ENCODE measurements at places on chromosomes 12 and 14. TPM values are rescaled to one million over a fixed set of nuclear protein-coding genes. Genes with fewer than 3 reads are reported as not detected.

Gene ZNF268
- total RNA-seq, result 15.8 TPM

DNA sequence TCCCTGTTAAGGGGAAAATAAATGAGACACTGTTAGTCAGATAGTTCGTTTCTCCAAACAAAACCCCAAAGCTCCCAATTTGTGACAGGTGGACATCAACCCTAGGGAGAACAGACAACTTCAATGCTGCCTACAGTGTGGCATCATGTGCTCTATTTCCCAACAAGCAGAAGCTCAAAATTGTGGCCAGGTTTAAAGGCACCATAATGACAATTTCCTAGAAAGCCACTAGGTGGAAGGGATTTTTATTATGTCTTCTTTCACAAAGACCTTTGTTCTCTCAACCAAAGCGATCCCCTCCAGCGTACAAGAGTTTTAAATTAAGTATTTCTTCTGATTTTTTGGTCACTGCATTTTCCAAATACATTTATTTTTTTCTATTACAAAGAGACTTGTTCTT lies 88.0 kb upstream of the MBIP start:
- no peak for DNase-seq
- H3K4me1 ChIP-seq, result no peaks in the 10 kb centered on the region
- no peak overlapping the region for H3K27ac ChIP-seq
- H3K27me3 ChIP-seq, result no peaks in the 10 kb centered on the region
- no peak overlapping the region for H3K4me3 ChIP-seq
- H3K36me3 ChIP-seq, result no peaks in the 10 kb centered on the region

Gene RFLNA
- not detected for total RNA-seq

Gene PGF
- total RNA-seq, result 0.23 TPM

DNA sequence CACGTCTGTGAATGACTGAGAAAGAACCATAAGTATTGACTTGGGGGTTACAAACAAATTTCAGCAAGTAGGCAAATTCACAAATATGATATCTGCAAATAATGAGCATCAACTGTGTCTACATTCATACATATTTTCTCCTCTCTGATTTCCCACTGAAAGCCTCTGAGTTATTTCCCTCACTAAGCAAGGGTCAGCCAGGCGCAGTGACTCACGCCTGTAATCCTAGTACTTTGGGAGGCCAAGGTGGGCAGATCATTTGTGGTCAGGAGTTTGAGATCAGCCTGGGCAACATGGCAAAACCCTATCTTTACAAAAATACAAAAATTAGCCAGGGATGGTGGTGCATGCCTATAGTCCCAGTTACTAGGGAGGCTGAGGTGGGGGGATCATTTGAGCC lies 80.8 kb downstream of the SLC25A21 start:
- H3K36me3 ChIP-seq, result no peaks in the 10 kb centered on the region
- H3K27me3 ChIP-seq, result no peaks in the 10 kb centered on the region
- no peak overlapping the region for H3K4me3 ChIP-seq

DNA sequence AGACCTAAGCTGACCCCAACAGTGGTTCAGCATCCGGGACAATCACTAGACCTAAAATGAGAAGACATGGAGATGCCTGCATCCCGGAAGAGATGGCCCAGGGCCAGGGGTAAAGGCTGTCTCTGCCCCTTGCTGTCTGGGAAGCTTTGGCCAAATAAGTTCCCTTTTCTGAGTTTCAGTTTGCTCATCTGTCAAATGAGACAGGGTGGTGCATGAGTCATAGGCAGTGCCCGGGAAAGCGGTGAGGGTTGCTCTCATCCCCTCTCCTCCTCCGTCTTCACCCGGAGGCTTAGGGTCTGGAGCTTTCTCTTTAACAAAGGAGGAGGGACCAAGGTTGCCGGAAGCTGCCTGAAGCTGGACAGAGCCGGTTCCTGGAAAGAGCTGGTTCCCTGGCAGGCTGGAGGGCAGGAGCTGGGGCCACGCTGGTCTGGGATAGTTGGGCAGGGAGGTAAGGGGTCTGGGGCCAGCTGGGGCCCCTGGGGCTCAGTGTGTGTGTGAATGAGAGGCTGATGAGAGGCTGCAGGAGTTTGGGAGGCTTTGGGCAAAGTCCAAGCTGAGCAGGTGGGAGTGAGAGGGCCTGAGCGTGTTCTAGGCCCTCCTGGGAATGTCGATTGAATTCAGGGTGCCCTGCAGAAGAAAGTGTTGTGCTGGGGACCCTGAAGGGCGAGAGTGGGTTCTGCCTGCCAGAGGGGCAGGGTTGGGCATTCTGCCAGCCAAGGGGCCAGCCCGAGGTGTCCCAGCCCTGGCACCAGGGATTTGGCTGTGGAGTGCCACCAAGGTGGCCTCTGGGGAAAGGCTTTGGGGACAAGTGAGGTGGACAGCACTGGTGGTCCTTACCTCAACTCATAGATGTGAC lies at the start of gene SDSL:
Gene SDSL (plus strand): TSS at position 351 of the 856 bp plus-strand sequence. CDS start 5,603 bp downstream, outside the sequence.
- H3K27ac ChIP-seq, result no peak within 1 kb of the TSS
- peak within 1 kb of the TSS; percentile 41 for H3K4me3 ChIP-seq
- peaks cover 10% of the 10 kb centered on the region for H3K4me1 ChIP-seq
- peaks cover 5% of the 10 kb centered on the region for H3K27me3 ChIP-seq

Gene GDF3
- total RNA-seq, result not detected

Gene SH2B3
- total RNA-seq, result 18.8 TPM

GRCh38 chr12:22100958-22101748 lies 55.1 kb downstream of the CMAS start:
- H3K27ac ChIP-seq, result no peak overlapping the region
- peaks cover 12% of the 10 kb centered on the region for H3K4me1 ChIP-seq
- DNase-seq, result peak; percentile 44
- no peak overlapping the region for H3K4me3 ChIP-seq
- no peaks in the 10 kb centered on the region for H3K36me3 ChIP-seq

DNA sequence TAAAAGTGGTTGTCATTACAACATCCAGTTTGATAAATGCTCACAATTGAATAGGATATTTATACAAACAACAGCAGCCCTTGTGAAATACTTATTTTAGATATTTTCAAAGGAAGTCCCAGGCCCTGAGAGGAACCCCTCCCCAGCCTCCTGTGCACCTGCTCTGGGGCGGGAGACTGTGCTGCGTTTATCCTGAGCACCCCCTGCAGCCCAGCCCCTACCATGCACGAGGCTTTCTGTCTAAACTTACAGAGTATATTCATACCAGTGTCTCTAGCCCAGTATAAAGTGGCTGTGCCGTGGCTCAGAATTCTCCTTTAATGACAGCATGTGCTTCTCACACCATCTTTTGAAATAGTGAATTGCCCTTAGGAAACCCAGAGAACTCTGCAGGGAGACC lies 1084.3 kb downstream of the TMEM121 start:
- H3K4me1 ChIP-seq, result peaks cover 18% of the 10 kb centered on the region
- H3K4me3 ChIP-seq, result no peak overlapping the region
- H3K27ac ChIP-seq, result no peak overlapping the region
- H3K27me3 ChIP-seq, result peaks cover 28% of the 10 kb centered on the region
- H3K36me3 ChIP-seq, result no peaks in the 10 kb centered on the region

Gene MUCL1
- total RNA-seq, result not detected

- peaks cover 2% of the 10 kb centered on the region for H3K27me3 ChIP-seq
- no peak for DNase-seq
- H3K4me1 ChIP-seq, result no peaks in the 10 kb centered on the region
- no peaks in the 10 kb centered on the region for H3K36me3 ChIP-seq
Measured at GRCh38 chr12:100484183-100484886, 10.7 kb downstream of the NR1H4 start.

- H3K4me1 ChIP-seq, result peaks cover 15% of the 10 kb centered on the region
- no peaks in the 10 kb centered on the region for H3K36me3 ChIP-seq
- DNase-seq, result no peak
- no peak overlapping the region for H3K4me3 ChIP-seq
- H3K27me3 ChIP-seq, result peaks cover 13% of the 10 kb centered on the region
Measured at GRCh38 chr12:104182144-104182543, 33.4 kb upstream of the TXNRD1 start.

- H3K36me3 ChIP-seq, result peaks cover 13% of the 10 kb centered on the region
- H3K27me3 ChIP-seq, result no peaks in the 10 kb centered on the region
- H3K4me1 ChIP-seq, result peaks cover 39% of the 10 kb centered on the region
- H3K4me3 ChIP-seq, result peak overlapping the region; percentile 87
- H3K27ac ChIP-seq, result peak overlapping the region; percentile 96
Measured at GRCh38 chr12:11650286-11651281, 1.1 kb downstream of the ETV6 start.

GRCh38 chr12:96870946-96871345 lies 36.1 kb upstream of the NEDD1 start:
- H3K27ac ChIP-seq, result no peak overlapping the region
- no peaks in the 10 kb centered on the region for H3K4me1 ChIP-seq
- H3K36me3 ChIP-seq, result no peaks in the 10 kb centered on the region
- no peak overlapping the region for H3K4me3 ChIP-seq
- DNase-seq, result no peak

DNA sequence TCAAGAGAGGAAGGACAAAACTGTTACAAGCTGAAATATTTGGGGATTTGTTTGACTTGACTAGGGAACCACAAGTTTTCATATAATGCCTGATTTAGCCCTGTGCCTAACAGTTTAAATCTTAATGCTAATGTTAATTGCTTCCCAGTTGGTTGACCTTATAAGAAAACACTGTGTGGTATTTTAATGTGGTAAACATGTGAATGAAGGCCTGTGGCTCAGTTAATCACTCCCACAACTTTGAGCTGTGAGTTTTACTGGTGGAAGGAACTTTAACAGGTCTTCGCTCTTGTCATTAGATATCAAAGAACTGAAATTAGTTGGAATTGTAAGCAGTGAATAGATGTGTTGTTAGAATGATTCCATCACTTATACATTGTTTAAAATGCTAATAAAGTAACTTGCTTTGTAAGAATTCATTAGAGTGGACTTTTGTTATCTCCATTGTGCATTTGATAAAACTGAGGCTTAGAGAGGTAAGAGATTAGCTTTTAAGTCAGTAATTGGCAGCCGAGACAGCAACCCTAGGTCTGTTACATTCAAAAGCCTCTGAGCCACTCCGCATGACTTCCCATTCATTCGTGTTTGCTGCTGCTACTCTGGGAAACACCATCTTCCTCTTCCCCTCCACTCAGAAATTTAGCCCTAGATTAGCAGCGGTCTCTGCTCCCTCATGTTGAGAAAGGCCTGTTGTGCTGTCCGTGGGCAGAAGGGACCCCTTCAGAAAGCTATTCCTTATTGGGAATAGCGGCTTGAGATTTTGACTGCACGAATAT lies 1.0 kb upstream of the TBK1 start:
- peaks cover 25% of the 10 kb centered on the region for H3K36me3 ChIP-seq
- H3K4me3 ChIP-seq, result peak overlapping the region; percentile 87
- peaks cover 38% of the 10 kb centered on the region for H3K4me1 ChIP-seq
- DNase-seq, result no peak
- H3K27ac ChIP-seq, result peak overlapping the region; percentile 78
- no peaks in the 10 kb centered on the region for H3K27me3 ChIP-seq

DNA sequence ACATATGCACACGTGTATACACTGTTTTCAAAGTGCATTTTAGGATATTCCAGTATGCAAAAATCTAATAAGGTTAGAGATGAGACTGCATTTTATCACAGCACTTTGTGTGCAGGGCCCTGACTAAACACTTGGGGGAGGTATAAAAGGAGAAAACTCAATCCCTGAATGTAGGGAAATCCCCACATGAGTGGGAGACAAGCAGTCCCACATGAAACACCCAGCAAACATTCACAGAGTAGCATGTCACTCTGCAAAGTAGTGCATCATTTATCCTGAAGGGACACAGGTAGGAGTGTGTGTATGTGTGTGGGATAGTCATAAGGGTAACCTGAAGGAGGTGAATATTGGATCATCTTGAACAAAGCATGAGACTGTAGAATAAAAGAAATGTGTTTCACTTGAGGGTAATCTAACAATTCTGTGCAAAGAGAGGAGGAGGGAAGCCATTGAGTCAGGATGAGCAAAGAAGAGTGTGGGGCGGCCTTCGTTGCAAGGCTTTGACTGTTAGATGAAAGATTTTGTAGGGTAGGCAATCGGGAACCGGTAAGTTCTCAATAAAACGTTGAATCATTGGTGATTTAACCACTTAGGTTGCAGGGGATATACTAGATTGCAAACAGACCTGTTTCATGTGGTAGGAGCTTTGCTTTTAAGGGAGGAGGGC lies 2.9 kb downstream of the PRPF40B start:
- no peak overlapping the region for H3K27ac ChIP-seq
- H3K4me3 ChIP-seq, result no peak overlapping the region
- peaks cover 14% of the 10 kb centered on the region for H3K27me3 ChIP-seq
- DNase-seq, result no peak
- H3K4me1 ChIP-seq, result peaks cover 23% of the 10 kb centered on the region

DNA sequence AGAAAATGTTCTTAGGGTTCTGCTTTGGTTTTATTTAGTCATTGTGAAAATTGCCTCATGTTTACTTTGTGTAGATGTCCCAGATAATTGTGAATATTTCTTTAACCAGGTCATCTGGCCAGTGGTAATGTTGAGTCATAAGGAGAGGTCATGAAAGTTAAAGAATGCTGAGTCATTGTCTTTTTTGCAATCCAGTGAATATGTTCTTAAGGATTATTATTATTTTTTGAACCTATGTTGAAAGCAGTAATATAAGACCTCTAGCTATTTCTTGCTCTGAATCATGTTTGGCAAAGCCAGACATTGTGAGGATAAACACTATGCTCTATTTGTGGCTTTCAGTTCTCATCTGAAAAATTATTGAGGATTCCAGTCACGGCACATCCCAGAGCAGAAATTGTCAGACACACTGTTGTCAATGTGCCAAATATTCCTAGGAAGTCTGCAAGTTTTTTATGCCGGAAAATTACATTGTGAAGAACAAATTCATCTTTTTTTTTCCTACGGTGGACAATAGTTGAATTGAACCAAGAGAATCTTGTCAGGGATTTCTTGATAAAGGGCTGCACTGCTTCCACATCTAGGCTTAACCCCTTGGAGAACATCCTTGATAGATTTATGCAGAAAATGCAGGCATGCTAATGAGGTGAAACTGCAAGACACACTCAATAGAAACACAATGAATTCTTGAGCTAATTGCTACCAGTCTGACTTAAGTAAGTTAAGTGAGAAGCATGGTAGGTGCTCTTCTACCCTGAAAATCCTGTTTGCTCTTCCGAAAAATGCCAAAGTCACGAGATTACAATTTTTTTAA lies 369.6 kb downstream of the ATP23 start:
- H3K27me3 ChIP-seq, result peaks cover 1% of the 10 kb centered on the region
- H3K4me3 ChIP-seq, result no peak overlapping the region
- no peak overlapping the region for H3K27ac ChIP-seq

GRCh38 chr12:83656004-83656403 lies 969.3 kb downstream of the TMTC2 start:
- DNase-seq, result no peak
- no peaks in the 10 kb centered on the region for H3K4me1 ChIP-seq
- no peaks in the 10 kb centered on the region for H3K27me3 ChIP-seq

- H3K27ac ChIP-seq, result no peak overlapping the region
- no peaks in the 10 kb centered on the region for H3K36me3 ChIP-seq
- DNase-seq, result no peak
- peaks cover 13% of the 10 kb centered on the region for H3K4me1 ChIP-seq
- no peaks in the 10 kb centered on the region for H3K27me3 ChIP-seq
Measured at GRCh38 chr14:77406086-77406485, 17.2 kb downstream of the NOXRED1 start.

DNA sequence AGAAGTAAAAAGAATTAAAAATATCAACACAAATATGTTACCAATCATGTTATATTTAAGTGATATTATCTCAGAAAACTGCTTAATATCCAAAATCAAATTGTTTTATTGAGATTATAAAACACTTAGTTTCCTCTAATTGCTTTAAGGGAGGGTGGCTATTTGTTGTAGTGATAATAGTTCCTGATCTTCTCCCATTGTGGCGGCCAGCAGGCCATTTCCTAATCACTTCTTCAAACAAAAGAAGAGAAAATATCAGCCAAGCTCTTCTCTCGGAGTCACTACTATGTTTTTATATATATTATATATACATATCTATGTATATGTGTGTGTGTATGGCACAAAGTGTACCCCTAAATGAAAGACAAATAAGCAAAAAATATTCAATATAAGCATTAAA lies 31.5 kb downstream of the ERO1A start:
- H3K4me1 ChIP-seq, result peaks cover 5% of the 10 kb centered on the region
- H3K27ac ChIP-seq, result no peak overlapping the region
- no peak overlapping the region for H3K4me3 ChIP-seq
- peaks cover 48% of the 10 kb centered on the region for H3K36me3 ChIP-seq

Gene CELA1
- total RNA-seq, result not detected
